Neural progenitor cell (in vitro differentiated cells): ENCODE measurements at places on chromosomes 11 and 22. TPM values are rescaled to one million over a fixed set of nuclear protein-coding genes. Genes with fewer than 3 reads are reported as not detected.

Gene MRGPRF
- 0.56 and 3.5 TPM in 2 replicates for total RNA-seq

Gene SLC6A5
- total RNA-seq: not detected in 2 replicates

Gene MS4A4A
- total RNA-seq: not detected in 2 replicates

Gene STARD10
- 13.0 and 17.7 TPM in 2 replicates for total RNA-seq

Gene CARD18
- total RNA-seq: not detected in 2 replicates

Gene MMP27
- total RNA-seq: not detected in 2 replicates

Gene MYOD1
- not detected in 2 replicates for total RNA-seq

Gene LRRC32
- total RNA-seq: 0.21 and 1.1 TPM in 2 replicates

DNA sequence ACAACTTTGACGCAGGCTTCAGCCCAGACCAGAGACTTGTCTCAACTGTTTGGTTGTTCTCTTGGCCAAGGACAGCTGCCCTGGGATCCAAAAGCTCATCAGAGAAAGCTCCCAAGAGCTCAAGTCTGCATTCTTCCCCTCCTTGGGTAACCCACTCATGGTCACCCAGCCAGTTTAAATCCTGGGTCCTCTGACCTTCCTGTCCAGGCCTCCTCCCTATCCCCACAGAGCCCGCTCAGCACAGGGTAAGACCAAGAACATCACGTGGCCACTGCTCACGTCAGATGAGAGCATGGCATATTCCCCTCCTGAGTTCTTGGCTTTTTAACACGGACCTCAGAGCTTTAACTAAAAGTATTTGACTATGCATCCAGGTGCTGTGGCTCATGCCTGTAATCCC lies 25.8 kb downstream of the TSKU start:
- peaks cover 30% of the 10 kb centered on the region for H3K4me1 ChIP-seq
- DNase-seq: no peak
- H3K36me3 ChIP-seq: no peaks in the 10 kb centered on the region
- no peak overlapping the region for H3K27ac ChIP-seq
- no peaks in the 10 kb centered on the region for H3K27me3 ChIP-seq

- H3K4me1 ChIP-seq: peaks cover 3% of the 10 kb centered on the region
- H3K36me3 ChIP-seq: no peaks in the 10 kb centered on the region
- DNase-seq: peak; percentile 94
- no peak within 1 kb of the TSS for H3K27ac ChIP-seq
Observed at GRCh38 chr11:45885274-45885920, at the start of gene MAPK8IP1. TSS of gene MAPK8IP1 (plus strand) at chr11:45885651. CDS start at chr11:45885821, 170 bp downstream.

- no peaks in the 10 kb centered on the region for H3K4me1 ChIP-seq
- no peak overlapping the region for H3K27ac ChIP-seq
- DNase-seq: no peak
- no peak overlapping the region for H3K4me3 ChIP-seq
- no peaks in the 10 kb centered on the region for H3K36me3 ChIP-seq
Observed at GRCh38 chr11:3085052-3085451, 27.8 kb upstream of the CARS1 start.

DNA sequence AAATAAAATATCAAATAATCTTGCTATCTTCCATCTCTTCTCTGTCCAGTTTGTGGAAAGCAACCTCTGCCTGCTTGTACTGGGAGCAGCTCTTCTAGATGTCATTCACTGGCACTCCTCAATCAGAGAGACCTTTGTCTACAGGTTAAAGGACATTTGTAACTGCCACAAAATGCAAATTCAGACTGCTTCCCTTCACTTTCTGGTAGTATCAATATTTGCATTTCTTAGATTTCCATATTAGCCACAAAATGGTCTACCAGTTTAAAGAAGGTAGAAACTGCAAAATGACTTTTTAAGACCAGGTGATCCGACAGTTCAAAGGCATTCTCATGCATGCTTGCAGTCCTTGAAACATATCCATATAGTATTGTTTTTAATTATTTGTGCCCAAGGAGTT lies 51.7 kb upstream of the RCN1 start:
- H3K27me3 ChIP-seq: no peaks in the 10 kb centered on the region
- no peak overlapping the region for H3K4me3 ChIP-seq
- no peak overlapping the region for H3K27ac ChIP-seq
- no peak for DNase-seq

DNA sequence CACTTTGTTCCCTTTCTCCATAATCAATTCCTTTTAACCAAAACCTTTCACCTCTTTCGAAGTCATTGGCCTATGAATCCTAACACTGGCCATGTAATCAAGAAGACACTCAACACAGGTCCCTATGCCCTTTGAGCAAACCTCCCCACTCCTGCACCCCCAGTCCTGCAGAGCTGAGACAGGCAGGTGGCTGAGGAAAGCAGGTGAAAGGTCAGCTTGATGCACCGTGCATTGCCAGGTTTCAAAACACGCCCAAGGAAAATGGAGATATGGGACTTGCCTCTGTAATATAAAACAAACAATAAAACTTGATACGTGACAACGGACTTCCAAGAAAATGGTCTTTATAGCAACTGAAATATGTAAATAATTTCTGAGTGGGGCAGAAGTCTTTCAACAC lies 10.6 kb downstream of the CPT1A start:
- no peak overlapping the region for H3K27ac ChIP-seq
- peaks cover 16% of the 10 kb centered on the region for H3K27me3 ChIP-seq
- no peak overlapping the region for H3K4me3 ChIP-seq
- H3K36me3 ChIP-seq: no peaks in the 10 kb centered on the region

GRCh38 chr11:88475991-88476418 lies 138.5 kb upstream of the CTSC start:
- no peak for DNase-seq
- H3K27ac ChIP-seq: no peak overlapping the region
- H3K36me3 ChIP-seq: no peaks in the 10 kb centered on the region
- no peaks in the 10 kb centered on the region for H3K27me3 ChIP-seq

- peak; percentile 52 for DNase-seq
- H3K4me3 ChIP-seq: no peak overlapping the region
- no peaks in the 10 kb centered on the region for H3K27me3 ChIP-seq
- peaks cover 31% of the 10 kb centered on the region for H3K4me1 ChIP-seq
Observed at GRCh38 chr11:31943056-31943780, 132.1 kb upstream of the PAX6 start.

GRCh38 chr11:78292109-78292803 lies 103.5 kb downstream of the USP35 start:
- H3K36me3 ChIP-seq: no peaks in the 10 kb centered on the region
- no peaks in the 10 kb centered on the region for H3K27me3 ChIP-seq
- H3K27ac ChIP-seq: no peak overlapping the region
- no peak for DNase-seq
- H3K4me1 ChIP-seq: peaks cover 13% of the 10 kb centered on the region

DNA sequence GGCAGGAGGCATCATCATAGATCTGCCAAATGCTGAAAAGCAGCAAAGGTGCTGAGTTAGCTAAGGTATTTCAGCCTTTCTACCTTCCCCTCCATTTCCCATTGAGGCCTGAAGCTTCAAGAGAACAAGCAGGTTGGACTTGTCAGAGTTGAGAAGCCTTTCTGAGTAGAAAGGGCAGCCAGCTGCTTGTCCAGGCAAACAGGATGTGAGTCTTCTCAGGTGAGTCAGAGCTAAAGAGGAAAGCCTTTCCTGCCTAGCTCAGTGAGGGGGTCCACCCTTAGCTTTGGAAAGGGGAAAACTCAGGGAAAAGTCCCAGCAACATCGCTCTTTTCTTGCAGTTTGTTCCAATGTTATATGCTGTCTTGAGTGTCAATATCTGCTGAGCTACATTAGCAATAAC lies 13.2 kb upstream of the MPZL2 start:
- H3K27me3 ChIP-seq: peaks cover 15% of the 10 kb centered on the region
- H3K4me1 ChIP-seq: no peaks in the 10 kb centered on the region
- no peak overlapping the region for H3K27ac ChIP-seq
- H3K36me3 ChIP-seq: no peaks in the 10 kb centered on the region
- no peak for DNase-seq
- H3K4me3 ChIP-seq: no peak overlapping the region

- H3K4me3 ChIP-seq: peak overlapping the region; percentile 87
- peaks cover 42% of the 10 kb centered on the region for H3K27me3 ChIP-seq
- peaks cover 40% of the 10 kb centered on the region for H3K4me1 ChIP-seq
- H3K36me3 ChIP-seq: no peaks in the 10 kb centered on the region
Observed at GRCh38 chr11:833114-833791, 501 bp downstream of the CD151 start.

DNA sequence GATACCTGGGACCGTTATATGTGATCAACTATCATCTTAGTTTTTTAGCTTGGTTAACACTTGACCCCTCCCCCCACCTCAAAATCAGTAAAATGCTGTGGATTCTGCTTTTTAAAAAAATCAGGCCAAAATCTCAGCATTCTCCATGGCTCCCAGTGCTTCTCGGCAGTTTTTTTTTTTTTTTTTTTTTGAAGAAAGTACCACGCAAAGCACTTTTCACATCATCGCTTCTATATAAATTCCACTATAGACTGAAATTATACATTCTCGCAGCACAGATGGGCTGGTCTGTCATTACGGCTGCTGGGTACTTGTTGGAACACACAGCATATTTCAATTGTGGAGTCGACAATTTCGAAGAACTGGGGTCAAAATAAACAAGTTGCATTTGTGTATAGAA lies 67.7 kb upstream of the PPARA start:
- no peak for DNase-seq
- peaks cover 7% of the 10 kb centered on the region for H3K27me3 ChIP-seq
- no peak overlapping the region for H3K27ac ChIP-seq
- H3K36me3 ChIP-seq: no peaks in the 10 kb centered on the region

- no peaks in the 10 kb centered on the region for H3K4me1 ChIP-seq
- no peak for DNase-seq
- H3K4me3 ChIP-seq: no peak overlapping the region
- no peaks in the 10 kb centered on the region for H3K36me3 ChIP-seq
Observed at GRCh38 chr11:66986178-66986545, 11.1 kb downstream of the C11orf86 start.

- no peak overlapping the region for H3K27ac ChIP-seq
- peaks cover 27% of the 10 kb centered on the region for H3K27me3 ChIP-seq
- H3K4me1 ChIP-seq: peaks cover 3% of the 10 kb centered on the region
- DNase-seq: no peak
- H3K36me3 ChIP-seq: no peaks in the 10 kb centered on the region
Observed at GRCh38 chr11:86204356-86204755, 40.2 kb upstream of the EED start.

DNA sequence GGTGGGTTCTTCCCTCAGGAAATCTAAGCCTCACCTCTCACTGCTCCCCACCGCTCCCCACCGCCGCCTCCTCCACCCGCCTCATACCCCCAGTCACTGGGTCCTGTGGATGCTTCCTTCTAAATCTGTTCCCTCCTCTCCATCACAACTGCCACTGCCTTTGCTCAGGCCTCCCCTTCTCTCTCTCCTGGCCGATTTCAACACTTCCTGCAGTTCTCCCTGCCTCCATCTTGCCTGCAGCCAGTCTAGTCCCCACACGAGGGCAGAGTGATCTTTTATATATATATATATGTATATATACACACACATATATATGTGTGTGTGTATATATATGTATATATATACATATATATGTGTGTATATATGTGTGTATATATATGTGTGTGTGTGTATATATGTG lies 27.8 kb downstream of the CREB3L1 start:
- no peaks in the 10 kb centered on the region for H3K36me3 ChIP-seq
- DNase-seq: no peak
- H3K4me3 ChIP-seq: no peak overlapping the region
